NCI-H345 (cell line): ENCODE measurements at places on chromosomes 4 and X.

GRCh38 chr4:25271866-25272265 is 38.0 kb downstream of the PI4K2B start:
- DNase-seq = no peak

GRCh38 chr4:48554606-48555005 is 64.6 kb downstream of the ZAR1 start:
- no peak for DNase-seq

DNA sequence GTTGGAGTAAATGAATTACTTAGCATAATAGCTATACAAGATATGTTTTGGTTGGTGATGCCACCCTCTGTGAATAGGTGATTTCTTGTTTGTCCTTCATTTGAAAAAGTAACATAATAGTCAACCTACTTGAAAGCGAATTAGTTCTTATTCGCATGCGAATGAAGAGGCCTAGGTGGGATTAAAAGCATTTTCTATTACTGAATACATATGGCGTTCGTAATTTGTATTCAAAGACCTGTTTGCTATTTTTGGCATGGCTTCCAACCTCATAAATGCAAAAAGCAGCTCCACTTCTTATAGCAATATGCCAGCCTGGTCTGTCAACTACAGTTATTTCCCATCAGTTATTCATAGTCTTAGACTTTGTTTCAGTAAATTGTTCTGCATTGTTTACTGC is 261.3 kb downstream of the TENM3 start:
- no peak for DNase-seq

DNA sequence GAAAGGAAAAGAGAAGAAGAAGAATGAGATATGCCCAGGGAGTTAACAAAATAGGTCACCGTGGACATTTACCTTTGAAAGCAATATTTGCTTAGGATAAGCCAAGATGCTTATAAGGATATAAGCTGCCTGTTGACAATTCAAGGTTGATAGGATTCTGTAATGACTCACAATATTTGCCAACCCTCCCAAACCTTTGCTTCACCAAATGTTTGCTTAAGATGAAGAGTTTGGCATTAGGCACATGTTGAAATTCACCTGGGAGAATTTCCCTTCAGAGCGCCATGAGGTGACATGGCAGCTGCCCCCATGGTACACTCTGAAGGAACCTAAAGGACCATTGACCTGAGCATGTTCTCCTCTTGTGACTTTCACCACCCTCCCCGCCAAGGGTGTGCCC is 4.6 kb downstream of the PALLD start:
- DNase-seq = peak; percentile 18

- no peak for DNase-seq
Measured at GRCh38 chr4:88846206-88846790, 148.7 kb upstream of the NAP1L5 start.

- no peak for DNase-seq
Measured at GRCh38 chr4:171759274-171759673, 53.9 kb upstream of the GALNTL6 start.

- no peak for DNase-seq
Measured at GRCh38 chrX:44903107-44903506, 30.1 kb downstream of the KDM6A start.

- DNase-seq = no peak
Measured at GRCh38 chr4:95161781-95162469, 386.8 kb downstream of the UNC5C start.

- DNase-seq = peak; percentile 20
Measured at GRCh38 chr4:186587416-186588018, 32.1 kb upstream of the MTNR1A start.

GRCh38 chr4:150525321-150525868 is 56.6 kb upstream of the MAB21L2 start:
- DNase-seq = no peak

DNA sequence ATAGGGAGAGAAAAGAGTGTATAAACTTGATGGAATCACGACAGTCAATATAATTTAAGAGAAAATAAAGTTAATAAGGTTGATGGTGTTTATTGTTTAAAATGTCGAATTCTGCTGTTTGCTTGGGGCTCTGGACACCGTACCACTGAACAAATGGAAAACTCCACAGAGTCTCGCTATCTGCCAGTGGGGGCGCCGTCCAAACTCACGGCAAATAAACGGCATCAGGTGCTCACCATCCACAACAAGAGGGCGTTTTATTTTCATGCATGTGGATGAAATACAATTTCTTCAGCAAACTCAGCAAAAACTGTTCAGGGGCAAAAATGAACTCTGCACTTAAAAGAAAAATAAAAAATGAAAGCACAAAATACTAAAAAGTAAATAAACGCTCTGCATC is 46.6 kb upstream of the FAM47C start:
- DNase-seq = no peak

- no peak for DNase-seq
Measured at GRCh38 chr4:138389976-138390685, 148.0 kb upstream of the SLC7A11 start.

DNA sequence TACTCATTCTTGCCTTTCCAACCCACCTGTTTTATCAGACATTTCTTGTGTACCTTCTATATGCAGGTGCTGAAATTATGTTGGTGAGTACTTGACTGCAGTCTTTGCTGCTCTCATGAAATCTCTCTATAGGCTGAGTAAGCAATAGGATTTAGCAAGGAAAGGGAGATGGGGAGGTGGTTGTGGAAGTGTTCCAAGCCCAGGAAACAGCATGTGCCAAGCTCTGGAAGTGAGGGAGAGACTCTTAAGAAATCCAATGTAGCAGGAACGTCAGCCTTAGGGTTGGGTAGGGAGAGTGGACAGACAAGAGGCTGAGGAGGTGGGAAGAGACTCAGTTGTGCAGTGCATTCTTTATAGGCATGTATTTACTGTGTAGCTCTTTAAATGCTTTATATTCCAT is 5.6 kb downstream of the SEPTIN11 start:
- DNase-seq = no peak

GRCh38 chrX:15574017-15574416 is 26.7 kb downstream of the ACE2 start:
- no peak for DNase-seq

GRCh38 chrX:105458846-105459245 is 238.4 kb upstream of the TEX13A start:
- no peak for DNase-seq

DNA sequence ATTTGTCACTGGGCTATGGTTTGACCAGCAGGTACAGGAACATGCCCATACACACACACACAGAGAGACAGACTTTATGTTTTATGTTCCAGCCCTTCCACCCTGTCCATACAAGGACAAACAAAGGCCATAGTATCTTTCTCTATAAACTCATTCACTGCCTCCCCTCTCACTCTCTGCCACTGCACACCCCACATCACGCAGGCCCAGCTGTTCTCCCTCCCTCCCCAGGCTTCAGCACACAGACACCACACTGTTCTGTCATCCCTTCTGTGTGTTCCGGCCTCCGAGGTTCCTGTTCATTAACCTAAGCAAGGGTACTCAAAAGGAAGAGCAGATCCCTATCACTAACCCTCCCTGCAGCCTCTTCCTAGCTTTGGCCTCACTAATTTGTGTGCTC is 17.8 kb downstream of the LAS1L start:
- DNase-seq = no peak

DNA sequence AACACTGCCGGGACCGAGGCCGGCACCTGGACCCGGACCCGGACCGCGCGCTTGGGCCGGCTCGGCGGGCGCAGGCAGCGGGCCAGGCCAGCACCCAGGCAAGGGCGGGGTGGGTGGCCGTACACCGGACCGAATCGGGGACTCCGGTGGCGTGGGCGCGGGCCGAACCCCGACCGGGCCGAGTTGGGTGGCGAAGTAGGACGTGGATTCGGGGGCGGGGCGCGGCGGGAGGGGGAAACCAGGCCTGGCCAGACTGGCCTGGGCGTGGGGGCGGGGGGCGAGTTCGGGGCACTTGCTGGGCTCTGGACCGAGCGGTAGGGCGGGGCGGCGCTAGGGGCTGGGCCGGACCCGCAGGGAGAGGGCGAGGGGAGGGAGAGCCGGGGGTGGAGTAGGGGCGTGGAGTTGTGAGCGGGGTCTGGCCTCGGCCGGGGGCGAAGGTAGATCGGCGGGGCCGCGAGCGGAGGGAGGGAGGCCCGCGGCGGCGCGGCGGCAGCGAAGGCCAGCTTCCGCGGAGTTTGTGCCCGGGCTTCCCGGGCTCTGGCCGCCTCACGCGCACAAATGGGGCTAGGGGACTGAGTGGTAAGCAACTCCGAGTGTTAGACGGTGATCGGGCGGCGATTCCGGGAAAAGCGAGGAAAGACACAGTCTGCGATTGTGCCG is 1.8 kb upstream of the BCORL1 start:
- no peak for DNase-seq

DNA sequence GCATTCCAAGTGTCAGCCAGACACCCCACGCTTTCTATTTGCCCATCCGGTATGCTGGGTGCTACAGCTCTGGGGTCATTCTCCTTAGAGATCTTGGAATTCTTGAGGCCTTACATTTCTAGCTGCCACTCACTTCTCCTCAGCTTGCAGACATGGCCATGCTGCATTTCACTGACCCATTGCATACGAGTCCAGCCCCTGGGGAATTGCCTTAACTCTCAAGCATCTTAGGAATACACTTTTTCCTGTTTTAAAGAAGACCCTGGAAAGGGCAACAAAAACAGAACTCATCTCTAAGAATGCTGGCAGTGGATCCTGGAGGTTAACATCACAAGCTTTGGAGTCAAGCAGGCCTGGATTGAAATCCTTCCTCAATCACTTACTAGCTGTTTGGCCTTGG is 122.0 kb upstream of the LNX1 start:
- no peak for DNase-seq

- no peak for DNase-seq
Measured at GRCh38 chrX:130260316-130260715, 8.4 kb downstream of the ZNF280C start.

DNA sequence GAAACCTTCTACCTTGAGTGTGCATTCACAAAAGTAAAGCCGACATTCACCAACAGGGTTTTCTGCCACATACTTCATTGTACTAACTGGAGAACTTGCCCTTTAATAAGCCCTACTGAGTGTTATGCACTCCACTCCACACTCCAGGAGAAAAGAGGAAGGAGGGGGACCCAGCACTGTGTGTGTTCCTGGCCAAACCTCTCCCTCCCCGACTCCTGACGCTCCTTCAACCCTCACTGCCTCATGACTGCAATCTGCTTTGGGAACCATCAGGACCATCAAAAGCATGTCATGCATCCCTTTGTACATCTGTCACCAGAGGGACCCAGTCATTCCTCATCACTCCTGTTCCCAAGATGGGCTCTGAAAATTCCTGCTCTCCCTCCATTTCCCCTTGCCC is 143.7 kb downstream of the RASL11B start:
- no peak for DNase-seq

- DNase-seq = no peak
Measured at GRCh38 chr4:139241784-139242151, 38.3 kb downstream of the MGARP start.

DNA sequence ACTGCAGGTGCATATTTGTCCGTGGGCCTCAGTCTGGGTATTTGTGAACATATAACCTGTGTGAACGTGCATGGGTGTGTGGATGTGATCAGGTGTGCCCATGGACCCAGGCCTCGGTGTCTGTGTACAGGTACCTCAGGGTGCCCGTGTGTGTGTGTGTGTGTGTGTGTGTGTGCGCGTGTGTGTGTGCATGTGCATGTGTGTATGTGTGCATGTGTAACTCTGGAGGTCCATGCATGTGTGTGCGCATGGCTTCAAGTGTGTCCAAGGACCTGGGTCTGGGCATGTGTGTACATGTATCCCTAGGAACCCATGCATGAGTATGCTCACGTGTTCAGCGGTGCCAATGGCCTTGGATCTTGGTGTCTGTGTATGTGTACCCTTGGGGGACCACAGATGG is 15.8 kb downstream of the FTSJ1 start:
- no peak for DNase-seq

- no peak for DNase-seq
Measured at GRCh38 chr4:159433337-159433736, 330.5 kb downstream of the RAPGEF2 start.

- no peak for DNase-seq
Measured at GRCh38 chr4:182018691-182019090, 224.5 kb upstream of the TENM3 start.

DNA sequence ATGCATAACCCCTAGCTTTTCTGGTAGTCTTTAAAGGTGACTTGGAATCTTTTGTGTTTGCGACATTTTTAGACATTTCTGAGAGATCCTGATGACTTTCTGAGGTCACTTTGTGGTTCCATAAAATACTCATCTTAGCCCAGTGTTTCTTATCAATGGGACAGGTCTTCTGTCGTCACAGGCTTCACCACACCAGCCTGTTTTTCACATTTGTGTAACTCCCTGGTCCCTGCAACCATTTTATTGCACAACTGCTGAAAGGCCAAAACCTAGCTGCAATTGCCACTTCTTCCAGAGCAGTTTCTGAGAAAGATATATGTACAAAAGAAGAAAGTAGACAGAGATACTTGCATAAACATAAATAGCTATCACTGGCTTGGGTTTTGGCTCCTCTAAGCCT is 120.9 kb downstream of the IL15 start:
- DNase-seq = no peak

- DNase-seq = no peak
Measured at GRCh38 chr4:74446193-74446868, 1.4 kb downstream of the AREG start.

- no peak for DNase-seq
Measured at GRCh38 chrX:133375615-133376340, 39.5 kb downstream of the GPC4 start.
